Stimulated activated naive CD8-positive, alpha-beta T cell treated with anti-CD3 and anti-CD28 coated beads, Interleukin-15, amount 100 ng/mL, for 72 hours (primary cell): ENCODE measurements at places on chromosomes 12 and 14.

DNA sequence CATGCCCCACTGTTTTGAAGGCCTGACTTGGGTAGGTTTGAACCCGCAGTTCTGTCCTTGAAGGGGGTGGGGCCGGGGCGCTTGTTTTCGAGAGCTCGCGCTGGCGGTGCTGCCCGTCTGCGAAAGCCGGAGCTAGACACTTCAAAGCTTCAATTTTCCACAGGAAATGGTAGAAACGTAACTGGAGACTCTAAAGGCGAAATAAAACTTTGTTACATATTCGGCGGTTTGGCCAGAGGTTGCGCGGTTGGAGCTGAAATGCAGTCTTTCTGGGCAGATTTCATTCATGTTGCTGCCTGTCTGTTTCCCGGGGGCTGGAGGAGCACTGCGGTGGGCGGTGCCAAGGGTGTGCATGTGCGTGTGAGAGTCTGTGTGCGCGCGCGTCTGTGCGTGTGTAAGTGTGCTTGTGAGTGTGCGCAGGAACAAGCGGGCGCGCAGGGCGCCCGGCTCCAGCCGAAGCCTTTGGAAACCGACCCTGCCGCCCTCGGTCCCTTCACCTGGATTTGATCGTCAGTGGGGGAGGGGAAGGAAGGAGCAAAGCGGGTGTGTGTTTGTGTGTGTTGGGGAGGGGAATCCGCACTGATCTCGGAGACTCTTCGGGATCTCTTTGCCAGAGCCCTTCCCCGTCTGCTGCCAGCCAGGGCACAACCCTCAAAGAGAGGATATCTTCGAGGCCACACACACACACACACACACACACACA lies 227.7 kb upstream of the CRY1 start:
- DNase-seq, result peak; percentile 85

DNA sequence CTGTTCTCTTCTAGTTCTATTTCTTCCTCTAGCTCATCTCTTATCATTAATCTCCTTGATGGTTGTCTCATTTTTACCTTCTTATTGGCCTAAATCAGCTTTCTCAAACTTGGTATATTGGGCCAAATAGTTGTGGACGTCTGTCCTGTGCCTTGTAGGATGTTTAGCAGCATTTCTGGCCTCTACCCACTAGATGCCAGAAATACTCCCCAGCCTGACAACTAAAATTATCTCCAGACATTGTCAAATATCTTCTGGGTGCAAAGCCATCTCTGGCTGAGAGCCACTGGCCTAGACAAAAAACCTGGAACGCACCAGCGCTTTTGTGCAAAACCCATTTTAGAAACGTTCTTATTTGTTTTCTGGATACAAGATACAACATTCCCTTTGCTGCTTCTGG lies 38.8 kb upstream of the LRRC10 start:
- no peak for DNase-seq

DNA sequence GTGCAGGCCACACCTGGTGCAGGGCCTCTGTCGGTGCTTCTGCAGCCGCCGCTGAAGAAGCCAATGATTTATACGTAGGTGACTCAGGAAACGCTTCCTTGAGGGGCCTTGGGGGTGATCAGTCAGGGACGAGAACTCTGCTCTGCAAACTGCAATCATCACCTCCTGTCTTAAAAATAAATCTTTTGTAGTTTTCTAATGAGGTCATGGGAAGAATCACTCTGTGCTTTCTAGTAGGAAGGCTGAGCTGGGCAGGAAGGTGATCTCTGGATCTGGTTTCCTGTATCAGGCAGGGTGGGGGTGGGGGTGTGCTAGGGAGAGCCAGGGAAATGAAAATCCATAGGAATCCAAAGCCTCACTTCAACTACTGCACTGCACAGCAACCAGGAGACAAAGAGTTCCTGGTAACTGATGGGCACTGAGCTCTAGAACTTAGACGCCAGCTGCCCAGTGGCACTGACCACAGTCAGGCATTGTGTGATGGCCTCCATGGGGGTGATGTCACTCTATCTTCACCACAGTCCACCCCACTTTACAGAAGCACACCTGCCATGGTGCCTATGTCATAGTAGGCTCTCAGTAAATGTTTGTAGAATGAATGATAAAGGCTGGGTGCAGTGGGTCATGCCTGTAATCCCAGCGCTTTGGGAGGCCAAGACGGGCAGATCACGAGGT lies 292.4 kb upstream of the PWP1 start:
- DNase-seq, result peak; percentile 19

DNA sequence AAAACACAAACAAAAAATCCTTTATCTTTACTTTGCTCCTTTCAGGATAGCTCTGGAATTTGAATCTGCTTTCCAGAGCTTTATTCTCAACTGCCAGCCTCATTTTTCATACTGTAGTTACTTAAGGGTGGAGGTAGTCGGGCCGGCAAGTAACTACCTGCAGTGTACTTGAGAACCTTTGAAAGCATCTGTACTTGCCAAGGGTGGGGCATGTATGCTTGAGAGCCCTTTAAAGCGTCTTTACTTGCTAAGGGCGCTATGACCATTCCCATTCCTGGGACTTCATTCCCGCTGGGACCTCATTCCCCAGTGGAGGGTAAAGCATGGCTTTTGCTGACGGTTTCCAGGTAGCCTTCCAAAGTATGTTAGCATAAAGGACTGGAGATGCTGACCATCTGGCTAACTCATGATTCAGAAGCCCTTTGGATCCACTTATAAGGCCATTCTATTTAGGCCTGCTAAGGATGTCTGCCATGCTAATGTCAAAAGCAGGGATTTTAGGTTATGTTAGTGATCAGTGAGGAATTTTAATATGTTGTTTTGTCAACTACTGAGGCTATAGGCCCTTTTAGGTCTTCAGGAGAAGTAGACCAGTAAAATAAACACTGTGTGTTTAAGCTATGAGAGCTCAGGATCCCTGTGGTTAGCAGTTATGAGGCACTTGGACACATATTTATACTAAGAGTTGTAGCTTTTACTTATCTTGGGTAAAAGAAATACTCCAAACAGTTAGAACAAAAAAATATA lies 74.9 kb downstream of the CRADD start:
- no peak for DNase-seq

DNA sequence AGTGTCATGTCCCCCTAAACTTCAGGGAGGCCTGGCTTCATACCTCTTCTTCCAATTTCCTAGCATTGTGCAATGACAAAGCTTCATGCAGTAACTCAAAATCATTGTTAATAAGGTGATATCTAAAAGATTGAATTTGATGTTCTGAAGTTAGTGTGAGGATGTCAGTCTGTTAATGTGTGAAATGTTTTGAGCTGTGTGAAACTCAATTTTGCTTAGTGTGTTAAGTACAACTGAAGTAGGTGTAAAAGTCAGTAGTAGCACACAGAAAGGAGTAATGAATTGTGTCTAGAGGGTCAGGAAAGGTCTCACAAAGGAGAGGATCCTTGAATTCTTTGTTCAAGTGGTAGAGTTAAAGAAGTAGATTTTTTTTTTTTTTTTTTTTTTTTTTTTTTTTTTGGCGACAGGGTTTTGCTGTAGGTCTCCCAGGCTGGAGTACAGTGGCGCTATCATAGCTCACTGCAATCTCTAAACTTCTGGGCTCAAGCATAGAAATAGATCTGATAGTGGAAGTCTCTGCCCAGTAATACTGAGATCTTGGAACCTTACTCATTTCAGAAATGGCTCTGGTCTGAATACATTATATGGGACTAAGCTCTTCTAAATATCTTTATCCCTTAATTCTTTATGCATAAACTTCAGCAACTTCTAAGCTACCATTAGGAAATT lies 63.9 kb downstream of the FUT8 start:
- DNase-seq, result no peak

DNA sequence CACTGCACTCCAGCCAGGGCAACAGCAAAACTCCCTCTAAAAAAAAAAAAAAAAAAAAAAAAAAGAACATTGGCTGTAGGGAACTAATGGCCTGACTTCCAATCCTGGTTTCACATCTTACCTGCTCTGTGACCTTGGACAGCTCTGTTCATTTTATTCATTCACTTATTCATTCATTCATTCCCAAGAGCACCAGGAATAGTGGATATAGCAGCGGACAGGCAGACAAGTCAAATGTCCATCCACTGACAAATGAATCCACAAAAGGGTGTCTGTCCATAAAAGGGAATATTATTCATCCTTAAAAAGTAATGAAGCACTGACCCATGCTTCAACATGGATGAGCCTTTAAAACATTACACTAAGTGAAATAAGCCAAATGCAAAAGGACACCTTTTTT lies 27.6 kb upstream of the C12orf76 start:
- no peak for DNase-seq

DNA sequence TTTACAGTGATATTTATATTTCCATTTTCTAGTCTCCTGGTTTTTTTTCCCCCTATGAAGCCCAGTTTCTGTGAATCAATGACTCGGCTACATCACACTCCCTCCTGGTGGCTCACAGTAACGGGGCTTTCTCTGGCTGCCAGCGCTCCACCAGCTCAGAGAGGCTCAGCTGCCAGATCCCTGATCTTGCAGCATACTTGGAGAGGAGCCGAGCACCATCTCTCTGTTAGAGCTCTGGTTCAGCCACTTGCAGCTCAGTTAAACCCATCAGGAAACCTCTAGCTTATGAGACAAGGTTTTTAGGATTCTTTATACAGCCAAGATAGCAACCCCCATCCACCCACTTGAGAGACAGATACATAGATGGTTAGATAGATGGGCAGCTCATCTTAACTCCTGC lies 74.6 kb downstream of the CIT start:
- no peak for DNase-seq

GRCh38 chr12:642633-643474 lies 20.4 kb downstream of the NINJ2 start:
- peak; percentile 77 for DNase-seq

DNA sequence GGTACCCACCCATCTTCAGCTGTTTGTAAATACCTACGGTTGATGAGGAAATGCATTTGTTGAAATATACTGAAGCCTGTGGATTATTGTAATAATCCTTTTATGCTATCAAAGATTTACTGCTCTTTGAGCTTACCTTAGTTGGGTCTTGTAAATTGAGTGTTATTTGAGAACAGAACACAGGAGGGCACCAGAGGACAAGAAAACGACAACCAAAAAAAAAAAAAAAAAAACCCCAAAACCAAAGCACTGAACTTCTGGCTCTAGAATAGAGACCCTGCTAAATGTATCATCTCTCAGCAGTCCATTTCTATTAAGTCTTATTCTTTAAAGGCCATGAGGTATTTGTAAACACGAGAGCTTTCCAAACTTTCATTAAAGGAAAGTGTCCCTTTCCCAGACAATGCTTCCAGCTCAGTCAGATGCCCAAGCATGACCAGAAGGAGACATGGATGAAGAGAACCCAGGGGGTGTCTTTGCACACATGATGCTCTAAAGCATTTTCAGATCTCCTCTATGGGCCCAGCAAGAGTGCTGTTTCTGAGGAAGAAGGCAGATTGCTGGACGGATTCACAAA lies 763.9 kb downstream of the NRXN3 start:
- no peak for DNase-seq

GRCh38 chr14:28681681-28682080 lies 84.9 kb upstream of the FOXG1 start:
- DNase-seq, result no peak

GRCh38 chr12:120376009-120376408 lies 7.0 kb upstream of the MSI1 start:
- no peak for DNase-seq

DNA sequence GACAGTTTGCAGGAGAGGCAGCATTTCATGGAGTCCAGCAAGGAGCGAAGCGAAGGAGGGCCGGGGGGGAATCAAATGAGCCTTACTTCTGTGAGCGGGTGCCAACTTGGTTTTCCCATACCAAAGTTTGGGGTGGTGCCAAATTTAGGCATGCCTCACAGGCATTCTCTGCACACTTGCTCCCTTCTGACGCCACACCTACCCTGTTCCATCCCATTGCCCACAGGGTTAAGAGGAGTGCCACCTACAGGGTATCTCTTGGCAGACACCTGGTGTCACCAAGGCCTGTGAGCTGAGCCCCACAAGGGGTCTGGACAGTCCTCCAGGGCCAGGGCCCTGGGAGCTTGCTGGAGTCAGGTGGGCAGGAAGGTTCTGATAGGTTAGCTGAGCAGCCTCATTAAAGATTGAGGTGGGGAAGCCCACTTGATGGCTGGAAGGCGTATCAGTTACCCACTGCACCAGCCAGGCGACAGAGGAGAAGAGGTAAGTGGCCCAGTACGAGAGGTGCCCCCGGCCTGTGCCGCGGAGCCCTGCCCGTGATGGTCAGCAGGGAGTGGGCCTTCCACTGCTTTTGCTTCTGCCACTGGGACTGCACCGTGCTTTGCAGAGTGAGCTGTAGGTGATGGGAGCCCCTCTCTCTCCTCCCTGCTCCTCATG lies 45.2 kb downstream of the DEGS2 start:
- DNase-seq, result no peak

DNA sequence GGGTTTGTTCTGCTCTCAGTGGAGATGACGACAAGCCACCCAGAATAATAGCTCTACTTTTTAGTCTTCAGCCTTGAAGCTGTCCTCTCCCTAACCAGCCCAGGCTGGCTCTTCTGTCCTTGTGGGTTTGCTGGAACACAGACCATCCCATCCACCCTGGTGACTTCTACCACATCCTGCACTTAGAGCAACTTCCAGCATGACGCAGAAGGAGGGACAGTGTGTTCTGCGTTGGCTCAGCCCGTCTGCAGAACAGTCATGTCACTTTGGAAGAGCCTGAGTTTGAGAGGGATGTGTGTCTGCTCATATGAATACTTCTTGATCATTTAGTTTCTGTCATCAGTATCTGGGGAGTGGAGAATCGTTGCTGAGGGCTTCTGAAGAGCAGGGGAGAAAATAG lies 198.0 kb downstream of the CACNA1C start:
- no peak for DNase-seq

DNA sequence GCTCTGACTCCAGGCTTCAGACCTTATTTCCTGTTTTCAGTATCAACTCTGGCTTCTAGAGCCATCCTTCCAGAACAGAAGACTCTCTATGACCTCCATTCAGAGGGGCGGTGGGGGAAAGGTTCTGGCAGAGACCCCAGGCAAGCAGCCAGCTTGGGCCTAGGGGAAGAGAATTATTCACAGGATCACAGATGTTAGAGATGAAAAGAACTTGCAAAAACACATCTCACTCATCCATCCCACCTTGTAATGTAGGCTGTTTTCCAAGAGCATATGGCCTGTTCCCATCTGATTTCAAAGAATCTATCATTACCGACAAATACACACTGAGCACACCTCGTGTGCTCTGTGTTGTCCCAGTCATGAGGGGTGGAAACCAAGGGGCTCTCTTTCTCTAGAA lies 131.9 kb downstream of the GRIN2B start:
- DNase-seq, result no peak
